ENCODE measurements at places on chromosomes 11 and 22. TPM values are rescaled to one million over a fixed set of nuclear protein-coding genes. Genes with fewer than 3 reads are reported as not detected.

DNA sequence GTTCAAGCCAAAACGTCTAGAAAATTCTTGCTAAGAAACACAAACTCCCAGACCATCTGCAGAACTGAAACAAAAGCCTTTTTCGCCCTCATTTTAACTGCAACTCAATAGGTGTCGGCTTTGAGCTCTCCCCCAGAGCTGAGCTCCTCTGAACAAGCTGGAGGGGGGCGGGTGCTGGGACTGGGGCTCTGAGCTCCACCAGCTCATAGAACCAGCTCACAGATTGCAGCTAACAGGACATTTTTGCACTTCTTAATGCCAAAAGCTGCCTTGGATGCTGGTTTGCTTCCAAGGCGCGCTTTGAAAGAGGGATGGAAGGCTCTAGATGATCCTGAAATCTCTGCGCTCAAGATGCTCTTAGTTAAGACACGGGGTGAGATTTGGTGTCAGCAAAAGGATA is 6.0 kb upstream of the YWHAH start:
- DNase-seq: no peak
- H3K36me3 ChIP-seq: no peaks in the 10 kb centered on the region
- H3K4me1 ChIP-seq: no peaks in the 10 kb centered on the region

- peak; percentile 73 for DNase-seq
- H3K4me3 ChIP-seq: no peak overlapping the region
- H3K27me3 ChIP-seq: peaks cover 7% of the 10 kb centered on the region
- H3K36me3 ChIP-seq: no peaks in the 10 kb centered on the region
These were observed 15.0 kb upstream of the CYB5R2 start for GRCh38 chr11:7688238-7688826.

GRCh38 chr22:44365832-44366231 is 53.1 kb upstream of the SHISAL1 start:
- DNase-seq: no peak
- H3K27ac ChIP-seq: no peak overlapping the region
- peaks cover 25% of the 10 kb centered on the region for H3K4me1 ChIP-seq
- H3K27me3 ChIP-seq: no peaks in the 10 kb centered on the region
- H3K4me3 ChIP-seq: no peak overlapping the region

GRCh38 chr11:59355226-59355625 is 3.5 kb upstream of the OR5AN1 start:
- no peak for DNase-seq
- H3K4me1 ChIP-seq: no peaks in the 10 kb centered on the region
- no peak overlapping the region for H3K27ac ChIP-seq
- no peak overlapping the region for H3K4me3 ChIP-seq

DNA sequence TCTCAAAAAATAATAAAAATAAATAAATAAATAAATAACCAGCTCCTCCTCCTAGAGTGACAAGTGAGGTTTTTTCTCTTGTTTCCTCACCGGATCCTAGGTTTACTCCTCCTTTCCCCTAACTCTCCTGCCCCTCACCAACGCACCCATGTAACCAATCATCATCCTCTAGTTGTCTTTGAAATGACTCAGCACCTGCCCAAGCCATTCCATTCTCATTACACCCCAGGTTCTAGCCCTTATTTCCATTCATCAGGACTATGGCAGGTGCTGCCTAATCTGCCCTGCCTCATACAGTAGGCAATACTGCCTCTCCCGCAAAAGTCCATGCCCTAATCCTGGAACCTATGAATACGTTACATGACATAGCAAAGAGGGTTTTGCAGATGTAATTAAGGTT is 60.4 kb downstream of the BUD13 start:
- no peak for DNase-seq
- H3K27ac ChIP-seq: no peak overlapping the region
- peaks cover 24% of the 10 kb centered on the region for H3K27me3 ChIP-seq
- no peak overlapping the region for H3K4me3 ChIP-seq
- H3K36me3 ChIP-seq: no peaks in the 10 kb centered on the region
- no peaks in the 10 kb centered on the region for H3K4me1 ChIP-seq

DNA sequence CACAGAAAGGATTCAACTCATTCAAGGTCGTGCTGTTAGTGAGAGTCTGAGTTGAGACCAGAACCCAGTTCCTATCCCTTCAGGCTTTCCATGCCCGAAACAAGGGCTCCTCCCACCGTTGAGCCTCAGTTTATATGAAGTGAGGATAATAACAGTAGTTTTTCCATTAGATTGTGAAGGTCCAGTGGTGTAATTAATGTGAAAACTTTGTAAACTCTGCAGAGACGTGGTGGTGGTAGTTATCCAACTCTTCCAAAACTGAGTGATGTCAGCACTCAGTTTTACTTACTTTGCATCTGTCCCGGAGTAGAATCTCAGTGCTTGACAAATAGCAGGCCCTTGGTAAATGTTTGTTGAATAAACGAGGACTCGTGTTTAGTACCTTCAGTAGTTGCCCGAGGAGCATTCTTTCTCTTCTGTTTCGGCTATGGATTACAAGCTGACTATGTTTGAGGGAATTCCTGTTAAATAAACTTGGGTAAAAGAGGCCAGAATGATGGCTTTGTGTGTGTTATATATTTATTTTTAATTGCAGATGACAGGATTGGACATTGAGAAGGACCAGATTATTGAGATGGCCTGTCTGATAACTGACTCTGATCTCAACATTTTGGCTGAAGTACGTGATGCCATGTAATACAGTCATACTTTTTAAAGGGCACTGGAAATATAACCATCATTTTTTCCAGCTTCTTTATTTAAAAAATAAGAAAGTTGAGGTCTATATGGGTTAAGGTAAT is 1.0 kb downstream of the REXO2 start:
- DNase-seq: peak; percentile 62

DNA sequence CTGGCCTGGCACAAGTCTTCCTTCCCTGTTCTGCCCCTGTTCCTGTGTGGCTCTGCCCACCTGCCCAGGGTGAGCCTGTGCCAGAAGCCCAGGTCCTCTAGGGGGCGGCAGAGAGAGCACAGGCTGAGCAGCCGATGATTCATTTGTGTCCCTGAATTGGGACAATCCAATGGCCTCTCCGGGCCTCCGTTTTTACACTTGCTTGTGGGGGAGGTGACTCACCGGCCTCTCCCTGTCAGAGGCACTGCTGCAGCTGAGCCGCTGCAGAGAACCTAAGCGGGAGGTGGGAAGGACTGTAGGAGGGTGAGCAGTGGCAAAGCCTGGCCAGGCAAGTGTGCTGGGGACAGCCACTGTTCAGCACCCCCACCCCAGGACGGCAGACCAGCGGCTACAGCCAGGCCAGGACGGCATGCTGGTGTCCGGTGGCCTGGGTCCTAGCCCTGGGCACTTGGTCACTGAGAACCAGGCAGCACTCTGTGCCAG is 65.2 kb upstream of the LMO1 start:
- H3K27ac ChIP-seq: no peak overlapping the region
- H3K36me3 ChIP-seq: no peaks in the 10 kb centered on the region
- peak; percentile 91 for DNase-seq
- peaks cover 17% of the 10 kb centered on the region for H3K27me3 ChIP-seq

DNA sequence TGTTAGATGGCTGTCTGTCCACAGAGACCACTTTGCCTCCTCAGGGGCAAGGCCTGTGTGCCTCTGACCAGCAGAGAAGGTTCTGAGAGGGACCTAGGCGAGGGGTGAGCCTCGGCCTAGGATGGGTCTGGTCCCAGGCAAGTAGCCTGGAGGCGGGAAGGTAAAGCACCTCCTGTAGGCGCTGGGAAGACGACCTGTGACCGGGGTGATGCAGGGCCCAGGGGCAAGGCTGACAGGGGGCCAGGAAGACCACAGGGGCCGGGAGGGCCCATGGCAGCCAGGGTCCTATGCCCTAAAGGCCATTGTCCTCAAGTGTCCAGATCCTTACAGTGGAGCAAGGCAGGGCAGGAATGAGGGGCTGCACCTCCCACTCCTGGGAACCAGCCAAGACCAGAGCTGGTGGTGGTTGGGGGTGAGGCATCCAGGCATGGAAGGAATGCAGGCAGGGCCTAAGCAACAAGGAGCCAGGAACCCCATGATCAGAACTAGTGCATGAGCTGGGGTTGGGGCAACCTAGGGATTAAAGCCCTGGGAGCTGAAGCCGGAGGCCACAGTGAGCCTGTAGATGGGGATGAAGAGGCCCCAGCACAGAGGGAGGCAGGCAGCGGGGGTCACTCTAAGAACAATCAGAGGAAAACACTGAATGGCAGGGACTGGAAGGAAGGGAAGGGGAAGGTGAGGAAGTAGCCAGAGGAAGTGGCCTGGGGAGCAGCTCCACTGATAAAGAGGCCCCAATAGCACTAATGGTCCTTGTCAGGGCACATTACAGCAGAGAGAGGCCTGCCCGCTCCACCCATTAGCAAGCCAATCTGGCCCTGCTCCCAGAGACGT is 32.9 kb upstream of the KLHL35 start:
- H3K27ac ChIP-seq: no peak overlapping the region
- DNase-seq: peak; percentile 41
- H3K4me3 ChIP-seq: no peak overlapping the region
- H3K27me3 ChIP-seq: no peaks in the 10 kb centered on the region
- H3K36me3 ChIP-seq: no peaks in the 10 kb centered on the region
- H3K4me1 ChIP-seq: peaks cover 9% of the 10 kb centered on the region

GRCh38 chr11:110200241-110200640 is 96.2 kb downstream of the RDX start:
- no peaks in the 10 kb centered on the region for H3K27me3 ChIP-seq
- H3K27ac ChIP-seq: no peak overlapping the region
- peak; percentile 54 for DNase-seq
- H3K36me3 ChIP-seq: no peaks in the 10 kb centered on the region
- no peak overlapping the region for H3K4me3 ChIP-seq

DNA sequence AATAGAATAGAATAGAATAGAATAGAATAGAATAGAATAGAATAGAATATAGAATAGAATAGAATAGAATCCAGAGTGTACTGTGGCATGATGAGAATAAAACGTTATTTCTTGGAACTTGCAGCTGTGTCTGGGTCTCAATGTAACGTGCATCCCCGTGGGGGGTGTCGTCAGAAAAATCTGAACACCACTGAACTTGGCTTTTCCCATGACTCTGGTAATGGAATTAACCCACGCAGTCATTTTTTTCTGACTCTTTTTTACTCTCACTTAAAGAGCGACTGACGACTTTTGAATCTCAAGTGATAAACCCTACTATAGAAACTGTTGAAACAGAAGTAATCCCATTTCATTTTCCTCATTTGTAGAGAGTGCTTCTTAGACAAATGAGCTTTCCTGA is 92.4 kb upstream of the BID start:
- DNase-seq: no peak
- H3K27ac ChIP-seq: no peak overlapping the region
- H3K4me1 ChIP-seq: no peaks in the 10 kb centered on the region
- H3K4me3 ChIP-seq: no peak overlapping the region
- no peaks in the 10 kb centered on the region for H3K36me3 ChIP-seq

DNA sequence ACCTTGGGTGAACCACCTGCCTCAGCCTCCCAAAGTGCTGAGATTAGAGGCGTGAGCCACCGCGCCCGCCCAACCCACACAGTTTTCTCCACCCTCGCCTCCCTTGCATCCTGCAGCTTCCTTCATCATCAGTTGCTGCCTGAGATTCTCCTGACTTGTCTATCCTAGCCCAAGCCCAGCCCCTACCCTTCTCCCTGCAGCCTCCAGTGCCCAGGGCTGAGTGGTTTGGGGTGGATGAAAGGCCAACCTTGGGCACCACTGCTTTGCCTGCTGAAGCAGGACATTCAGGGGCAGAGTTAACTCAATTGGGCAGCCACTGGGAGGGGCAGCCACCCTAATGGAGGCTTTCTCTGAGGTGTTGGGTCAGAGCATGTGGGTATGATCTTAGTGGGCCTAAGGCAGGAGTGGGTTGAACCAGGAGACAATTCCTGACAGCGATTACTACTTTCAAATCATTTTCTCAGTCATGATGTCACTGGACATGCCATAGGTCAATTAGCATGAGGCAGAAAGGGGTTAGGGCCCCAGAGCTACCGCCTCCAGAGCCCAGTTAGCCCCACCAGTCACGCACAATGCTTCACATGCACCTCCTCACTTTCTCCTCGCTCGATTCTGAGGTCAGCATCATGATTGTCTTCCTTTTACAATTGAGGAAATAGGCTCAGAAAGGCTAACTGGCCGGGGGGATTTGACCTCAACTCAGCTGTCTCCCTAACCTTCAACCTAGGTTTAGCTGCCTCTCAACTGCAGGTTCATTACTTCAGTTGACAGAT is 1.0 kb upstream of the FKBP2 start:
- H3K27ac ChIP-seq: peak overlapping the region; percentile 85
- H3K4me1 ChIP-seq: peaks cover 15% of the 10 kb centered on the region
- no peak for DNase-seq
- H3K4me3 ChIP-seq: peak overlapping the region; percentile 75
- H3K27me3 ChIP-seq: no peaks in the 10 kb centered on the region
- no peaks in the 10 kb centered on the region for H3K36me3 ChIP-seq

Gene MMP8
- not detected for total RNA-seq

Gene GLYAT
- total RNA-seq: not detected

Gene LYVE1
- total RNA-seq: not detected

Gene MYEOV
- 0.63 TPM for total RNA-seq

Gene ANO1
- total RNA-seq: 0.97 TPM

Measured in GM23248 (cell line).